ENCODE measurements at places on chromosomes 3 and 15.
A peak's percentile ranks its signal among the peaks of the same experiment; 100 is the strongest.

DNA sequence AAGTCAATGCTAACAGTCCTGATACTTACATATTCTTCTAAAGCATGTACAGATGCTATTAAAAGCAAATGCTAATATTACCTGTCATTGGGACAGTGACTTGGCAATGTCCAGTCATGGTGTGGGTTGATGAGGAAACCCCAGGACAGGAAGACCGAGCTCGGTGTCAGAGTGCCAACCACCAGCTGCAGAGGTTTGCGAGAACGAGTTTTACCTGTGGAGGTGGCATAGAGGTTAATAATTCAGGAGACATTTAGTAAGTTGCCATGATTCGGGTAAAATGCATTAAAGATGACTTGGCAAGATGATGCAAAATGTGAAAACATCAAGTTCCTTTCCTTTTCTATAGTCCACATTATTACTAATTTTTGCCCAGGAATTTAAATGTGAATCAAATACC lies 94.5 kb downstream of the ABI3BP start:
- DNase-seq = no peak

GRCh38 chr3:195555110-195555509 lies 12.0 kb upstream of the PPP1R2 start:
- DNase-seq = no peak

- DNase-seq = no peak
Measured at GRCh38 chr3:57009367-57009766, 51.1 kb upstream of the SPATA12 start.

- DNase-seq = no peak
Measured at GRCh38 chr15:51285399-51285798, 53.0 kb downstream of the CYP19A1 start.

DNA sequence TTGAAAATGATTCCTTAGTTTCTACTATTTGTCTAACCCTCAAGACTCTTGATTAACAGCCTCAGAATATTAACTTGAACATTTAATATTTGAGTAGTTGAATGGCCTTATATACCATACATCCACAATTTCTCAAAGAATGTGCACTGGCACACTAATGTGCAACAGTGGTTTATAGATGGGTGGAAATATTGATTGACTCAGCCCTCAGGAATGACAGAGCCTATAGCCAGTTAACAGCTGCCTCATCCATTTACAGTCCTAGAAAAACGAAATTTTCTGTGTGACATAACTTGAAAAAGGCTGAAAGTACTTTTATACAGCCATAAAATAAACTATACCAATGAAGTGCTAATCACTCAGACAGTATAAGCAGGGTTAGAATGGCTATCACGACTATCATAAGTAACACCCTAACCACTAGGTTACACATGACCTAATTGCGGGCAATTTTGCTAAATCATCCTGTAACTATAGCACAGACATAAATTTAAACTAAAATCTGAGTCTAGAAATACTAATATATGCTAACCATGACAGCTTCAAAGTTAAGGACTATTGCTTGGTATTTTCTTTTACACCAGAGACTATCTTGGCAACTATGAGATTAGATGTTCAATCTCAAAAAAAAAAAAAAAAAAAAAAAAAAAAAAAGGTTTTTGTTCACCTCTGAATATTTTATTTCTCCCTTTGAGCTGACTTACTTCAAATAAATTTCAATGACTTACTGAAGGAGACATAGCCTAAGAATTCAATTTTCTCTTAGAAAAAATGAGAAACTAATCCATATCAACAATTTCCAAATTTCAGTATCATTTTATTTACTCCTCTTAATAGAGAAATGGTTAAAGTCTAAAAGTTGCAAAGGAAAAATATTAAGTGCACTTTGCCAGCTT lies 9.3 kb downstream of the SECISBP2L start:
- no peak for DNase-seq

GRCh38 chr3:100913870-100914648 lies 79.2 kb downstream of the ABI3BP start:
- no peak for DNase-seq

- DNase-seq = no peak
Measured at GRCh38 chr3:3160826-3161225, 18.7 kb downstream of the CRBN start.

DNA sequence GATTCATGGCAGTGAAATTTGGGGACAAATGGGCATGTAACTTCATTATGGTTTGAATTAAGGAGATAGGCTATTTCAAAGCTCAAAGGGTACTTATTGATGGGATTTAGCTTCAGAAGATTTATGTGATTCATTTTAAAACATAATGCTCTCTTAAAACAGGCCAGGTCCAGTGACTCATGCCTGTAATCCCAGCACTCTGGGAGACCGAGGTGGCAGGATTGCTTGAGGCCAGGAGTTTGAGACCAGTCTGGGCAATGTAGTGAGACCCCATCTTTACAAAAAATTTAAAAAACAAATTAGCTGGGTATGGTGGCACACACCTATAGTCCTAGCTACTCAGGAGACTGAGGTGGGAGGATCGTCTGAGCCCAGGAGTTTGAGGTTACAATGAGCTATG lies 11.5 kb downstream of the THAP10 start:
- no peak for DNase-seq

GRCh38 chr3:8589880-8590556 lies 54.6 kb downstream of the SSUH2 start:
- DNase-seq = no peak

GRCh38 chr3:38313695-38314094 lies 31.6 kb downstream of the SLC22A14 start:
- DNase-seq = peak; percentile 41

DNA sequence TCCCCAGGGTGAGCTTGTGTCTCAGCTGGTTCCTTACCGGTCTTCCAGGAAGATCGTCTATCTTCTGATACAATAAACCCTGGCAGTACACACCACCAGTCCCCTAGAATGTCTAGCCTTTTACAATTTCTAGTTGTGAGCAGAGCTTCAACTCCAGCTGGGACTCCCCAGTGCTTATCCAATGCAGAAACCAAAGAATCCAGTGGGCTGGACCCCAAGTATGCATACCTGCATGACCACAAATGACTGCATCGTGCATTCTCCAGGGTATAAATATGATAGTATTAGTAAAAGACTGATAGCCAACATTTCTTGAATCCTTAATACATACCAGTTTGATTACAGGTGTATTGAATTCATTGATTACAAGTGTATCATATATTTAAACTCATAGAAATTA lies 176.0 kb downstream of the SATB1 start:
- DNase-seq = no peak

- DNase-seq = no peak
Measured at GRCh38 chr3:52248816-52249547, 3.4 kb downstream of the PPM1M start.

DNA sequence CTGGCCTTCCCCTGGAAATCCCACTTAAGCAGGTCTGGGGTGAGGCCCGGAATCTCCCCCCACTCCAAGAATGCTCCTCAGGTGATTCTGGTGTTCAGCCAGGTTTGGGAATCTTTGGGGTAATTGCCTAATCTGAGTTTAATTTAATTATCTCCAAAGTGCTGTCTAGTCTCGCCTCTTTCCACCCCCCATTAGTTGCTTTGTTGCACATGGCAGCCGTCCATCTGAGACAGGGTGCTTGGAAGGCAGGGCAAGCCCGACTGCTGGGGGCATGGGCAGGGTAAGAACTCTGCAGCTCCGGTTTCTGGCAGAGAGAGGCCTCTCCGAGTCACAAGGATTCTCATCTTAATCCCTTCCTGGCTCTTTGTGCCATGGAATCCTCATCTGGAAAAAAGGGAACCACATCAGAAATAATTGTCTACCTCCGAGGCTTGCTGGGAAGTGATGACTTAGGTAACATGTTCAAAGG lies 15.0 kb downstream of the IL17RD start:
- DNase-seq = no peak

GRCh38 chr3:50251220-50251619 lies 15.2 kb downstream of the GNAI2 start:
- no peak for DNase-seq

DNA sequence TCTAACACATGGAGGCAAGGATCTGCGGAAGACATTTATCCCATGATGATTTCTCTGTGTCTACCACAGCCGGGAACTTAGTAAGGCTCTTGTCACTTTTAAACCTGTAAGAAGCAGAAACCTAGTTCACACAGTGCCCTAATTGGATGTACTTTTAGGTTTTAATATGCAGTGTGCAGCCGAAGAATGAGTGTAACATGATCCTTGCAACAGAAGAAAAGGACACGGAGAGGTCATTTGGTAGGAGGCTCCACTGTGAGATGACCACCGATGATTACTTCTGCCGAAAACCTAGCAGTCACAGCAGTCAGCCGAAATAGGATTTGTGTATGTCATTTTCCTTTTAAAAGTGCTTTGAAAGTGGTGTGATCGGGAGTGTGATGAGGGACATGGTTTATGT lies 6.8 kb downstream of the CACNA1D start:
- DNase-seq = no peak

DNA sequence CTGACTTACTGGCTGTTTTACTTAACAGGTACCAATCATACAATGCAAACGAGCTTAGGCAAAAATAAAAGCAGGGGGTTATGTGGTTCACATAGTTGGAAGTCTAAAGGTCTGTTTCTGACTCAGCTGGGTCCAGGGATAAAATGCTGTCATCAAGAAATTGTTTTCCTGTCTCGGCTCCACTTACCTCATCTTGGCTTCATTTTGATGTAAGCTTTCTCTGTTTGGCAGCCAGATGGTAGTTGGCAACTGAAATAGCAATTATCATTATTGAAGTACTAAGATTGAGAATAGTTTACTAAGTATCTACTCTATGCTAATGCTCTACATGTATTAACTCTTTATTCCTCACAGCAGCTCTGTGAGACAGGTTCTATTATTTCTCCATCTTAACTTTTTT lies 36.8 kb upstream of the CNTN3 start:
- no peak for DNase-seq

DNA sequence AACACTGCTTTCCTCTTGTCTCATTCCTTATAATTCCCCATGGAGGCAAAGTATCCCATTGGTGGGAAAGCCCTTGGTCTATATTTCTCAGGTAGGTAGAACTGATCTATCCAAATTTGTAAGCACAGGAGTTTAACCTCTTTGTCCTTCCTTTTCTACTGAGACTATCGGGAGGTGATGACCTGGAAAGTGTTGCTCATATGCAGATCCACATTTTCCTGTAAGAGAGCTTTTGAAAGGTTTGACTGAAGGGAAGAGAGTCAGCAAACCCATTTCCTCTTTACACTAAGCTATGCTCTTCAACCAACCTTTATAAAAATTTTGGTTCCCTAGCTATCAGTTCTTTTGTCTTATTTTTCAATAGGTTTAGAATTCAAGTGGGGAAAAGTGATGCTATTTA lies 200.7 kb downstream of the TIGIT start:
- DNase-seq = no peak

- DNase-seq = no peak
Measured at GRCh38 chr3:63642488-63642887, 10.0 kb upstream of the SNTN start.

DNA sequence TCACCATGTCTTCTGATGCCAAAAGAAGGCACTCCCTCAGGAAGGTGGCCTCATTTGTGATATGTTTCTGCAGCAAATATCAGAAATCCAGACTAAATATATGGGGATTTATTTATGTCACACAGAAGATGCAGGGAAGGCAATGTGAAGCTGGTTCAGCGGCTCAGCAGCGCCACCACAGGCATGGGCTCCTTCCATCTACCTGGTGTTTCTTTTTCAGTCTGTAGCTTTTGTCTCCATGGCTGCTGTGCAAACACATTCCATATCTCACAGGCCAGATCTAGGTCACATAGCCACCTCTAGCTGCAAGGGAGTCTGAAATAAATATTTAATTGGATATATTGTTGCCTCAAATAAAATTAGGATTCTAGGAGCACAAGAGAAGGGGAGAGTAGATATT lies 502.1 kb upstream of the IL12A start:
- DNase-seq = peak; percentile 19

GRCh38 chr3:142993958-142994442 lies 7.4 kb upstream of the U2SURP start:
- DNase-seq = peak; percentile 78

GRCh38 chr15:38217788-38218609 lies 34.6 kb upstream of the SPRED1 start:
- no peak for DNase-seq

DNA sequence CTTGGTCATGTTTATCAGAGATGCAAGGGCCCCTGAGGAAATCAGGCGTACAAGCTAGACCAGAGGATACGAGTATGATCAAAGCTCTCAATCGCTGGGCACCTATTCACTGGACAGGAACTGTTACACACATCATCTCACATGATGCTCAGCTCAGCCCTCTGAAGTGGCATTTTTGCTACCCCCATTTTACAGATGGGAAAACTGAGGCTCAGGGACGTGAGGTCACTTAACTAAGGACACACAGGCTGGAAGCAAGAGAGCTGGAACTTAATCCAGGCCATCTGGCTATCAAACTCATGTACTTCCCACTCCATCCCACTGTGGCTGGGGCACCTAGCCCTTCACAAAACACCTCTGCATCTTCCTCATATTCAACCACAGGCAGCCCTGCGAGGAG lies 72.9 kb upstream of the SLC6A1 start:
- no peak for DNase-seq

DNA sequence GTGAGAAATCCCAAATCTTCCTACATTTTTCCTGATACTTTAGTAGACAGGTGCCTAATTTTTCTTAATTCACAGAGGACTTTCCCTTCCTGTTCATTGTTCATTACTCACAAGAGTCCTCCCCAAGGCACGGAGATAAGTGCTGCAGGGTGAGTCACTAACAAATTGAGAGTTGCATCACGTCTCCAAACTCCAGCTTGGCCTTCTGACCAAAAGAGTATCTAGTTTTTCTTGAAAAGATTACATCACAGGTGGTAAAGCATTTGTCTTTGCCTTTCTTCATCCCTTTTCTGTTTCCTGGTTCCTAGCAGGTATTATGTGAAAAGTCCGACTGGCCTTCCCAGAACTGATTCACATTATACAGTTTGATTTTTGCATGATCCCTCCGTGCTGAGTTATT lies 24.9 kb upstream of the RASGRP1 start:
- no peak for DNase-seq

DNA sequence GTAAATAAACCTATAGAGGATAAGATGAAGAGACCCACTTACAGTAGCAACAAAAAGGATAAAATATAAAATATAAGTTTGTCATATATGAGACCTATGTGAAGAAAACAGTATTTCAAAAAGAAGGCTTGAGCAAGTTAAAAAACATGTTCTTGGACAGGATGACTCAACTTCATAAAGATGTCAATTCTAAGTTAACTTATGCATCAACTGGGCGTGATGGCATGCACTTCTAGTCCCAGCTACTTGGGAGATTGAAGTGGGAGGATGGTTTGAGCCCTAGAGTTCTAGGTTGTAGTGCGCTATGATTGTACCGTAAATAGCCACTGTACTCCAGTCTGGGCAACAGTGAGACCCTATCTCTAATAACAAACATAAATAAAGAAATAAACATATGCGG lies 59.7 kb downstream of the PDCD6IP start:
- DNase-seq = no peak

GRCh38 chr3:107206141-107206540 lies 171.1 kb upstream of the CCDC54 start:
- DNase-seq = peak; percentile 53

GRCh38 chr3:172069478-172069877 lies 30.1 kb downstream of the FNDC3B start:
- DNase-seq = no peak

GRCh38 chr3:41143421-41144031 lies 55.8 kb upstream of the CTNNB1 start:
- DNase-seq = no peak
